ENCODE measurements at places on chromosomes 13 and 19.

GRCh38 chr19:46082728-46083050 is 41.8 kb downstream of the IGFL3 start:
- DNase-seq = no peak

DNA sequence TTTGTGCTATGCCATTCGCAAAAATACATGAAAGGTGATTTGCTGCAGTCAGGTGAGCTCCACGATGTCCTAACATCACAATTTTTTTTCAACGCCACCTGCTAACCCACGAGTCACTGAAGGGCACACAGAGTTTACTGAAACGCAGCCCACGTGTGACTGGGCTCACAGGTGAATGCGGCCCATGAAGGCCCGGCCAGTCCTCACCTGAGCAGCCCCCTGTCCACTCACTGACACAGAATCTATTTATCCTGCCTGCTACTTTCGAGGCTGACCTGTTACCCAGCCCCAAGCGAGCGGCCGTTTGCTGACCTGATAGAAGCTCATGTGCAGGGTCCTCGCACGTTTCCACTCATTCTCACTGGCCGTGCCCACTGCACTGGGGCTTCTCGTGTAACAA is 121.9 kb upstream of the SOX1 start:
- DNase-seq = no peak

DNA sequence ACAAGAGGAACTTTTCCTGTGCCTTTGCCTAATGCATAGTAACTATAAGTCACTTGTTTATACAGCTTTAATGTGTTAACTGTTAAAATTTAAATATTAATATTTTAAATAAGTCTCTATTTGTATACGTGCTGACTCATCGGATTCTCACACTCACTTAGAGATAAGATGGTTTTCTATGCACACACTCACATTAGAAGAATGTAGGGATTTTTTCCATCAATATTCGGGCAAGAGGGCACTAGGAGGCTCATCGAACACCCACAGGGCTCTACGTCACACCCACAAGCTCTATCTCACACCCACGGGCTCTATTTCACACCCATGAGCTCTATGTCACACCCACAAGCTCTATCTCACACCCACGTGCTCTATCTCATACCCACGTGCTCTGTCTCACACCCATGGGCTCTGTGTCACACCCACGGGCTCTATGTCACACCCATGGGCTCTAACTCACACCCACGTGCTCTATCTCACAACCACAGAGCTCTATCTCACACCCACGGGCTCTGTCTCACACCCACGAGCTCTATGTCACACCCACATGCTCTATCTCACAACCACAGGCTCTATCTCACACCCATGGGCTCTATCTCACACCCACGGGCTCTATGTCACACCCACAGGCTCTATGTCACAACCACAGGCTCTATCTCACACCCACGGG is 73.4 kb downstream of the COL4A2 start:
- DNase-seq = no peak

DNA sequence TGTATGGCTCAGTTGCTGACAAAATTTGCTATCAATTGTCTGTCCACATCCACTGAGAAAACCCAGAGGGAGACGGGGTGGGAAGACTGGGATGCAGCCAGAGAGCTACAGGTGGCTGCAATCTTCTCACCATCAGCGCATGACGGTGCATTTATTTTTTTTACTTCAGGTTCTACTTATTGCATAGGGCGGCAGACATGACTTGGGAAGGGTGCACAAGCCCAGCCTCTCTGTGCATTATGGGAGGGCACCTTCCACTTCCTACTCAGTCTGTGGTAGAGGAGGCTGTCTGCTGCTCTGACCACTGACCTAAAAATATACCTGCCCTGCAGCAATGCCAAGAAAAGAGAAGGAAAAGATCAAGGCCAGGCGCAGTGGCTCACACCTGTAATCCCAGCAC is 73.1 kb downstream of the ABCC4 start:
- DNase-seq = no peak

- DNase-seq = peak; percentile 35
Observed at GRCh38 chr13:46721054-46721453, 75.9 kb downstream of the ESD start.

DNA sequence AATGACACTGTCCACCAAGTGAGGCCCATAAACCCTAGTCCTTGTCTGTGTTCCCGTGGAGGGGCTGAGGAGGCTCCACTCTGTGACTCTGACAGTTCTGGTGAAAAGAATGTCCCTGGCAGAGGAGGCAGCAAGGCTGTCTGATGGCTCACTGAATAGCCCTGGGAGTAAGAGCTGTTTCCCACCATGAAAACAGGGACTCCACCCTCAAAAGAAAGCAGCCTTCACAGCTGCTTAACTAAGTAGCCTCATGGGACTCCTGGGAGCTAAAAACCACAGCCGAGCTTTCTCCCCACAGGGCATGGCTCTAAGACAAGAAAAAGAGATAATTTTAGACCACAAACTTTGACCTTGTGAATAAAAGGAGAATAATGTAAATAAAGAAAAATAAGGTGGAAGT is 135.1 kb upstream of the FRY start:
- peak; percentile 72 for DNase-seq

- DNase-seq = no peak
Observed at GRCh38 chr13:31067416-31068118, 94.1 kb downstream of the HSPH1 start.

- no peak for DNase-seq
Observed at GRCh38 chr19:3606690-3607289, at the start of gene TBXA2R. TBXA2R (minus strand) TSS chr19:3606875; CDS start chr19:3600634, 6,241 bp downstream.

DNA sequence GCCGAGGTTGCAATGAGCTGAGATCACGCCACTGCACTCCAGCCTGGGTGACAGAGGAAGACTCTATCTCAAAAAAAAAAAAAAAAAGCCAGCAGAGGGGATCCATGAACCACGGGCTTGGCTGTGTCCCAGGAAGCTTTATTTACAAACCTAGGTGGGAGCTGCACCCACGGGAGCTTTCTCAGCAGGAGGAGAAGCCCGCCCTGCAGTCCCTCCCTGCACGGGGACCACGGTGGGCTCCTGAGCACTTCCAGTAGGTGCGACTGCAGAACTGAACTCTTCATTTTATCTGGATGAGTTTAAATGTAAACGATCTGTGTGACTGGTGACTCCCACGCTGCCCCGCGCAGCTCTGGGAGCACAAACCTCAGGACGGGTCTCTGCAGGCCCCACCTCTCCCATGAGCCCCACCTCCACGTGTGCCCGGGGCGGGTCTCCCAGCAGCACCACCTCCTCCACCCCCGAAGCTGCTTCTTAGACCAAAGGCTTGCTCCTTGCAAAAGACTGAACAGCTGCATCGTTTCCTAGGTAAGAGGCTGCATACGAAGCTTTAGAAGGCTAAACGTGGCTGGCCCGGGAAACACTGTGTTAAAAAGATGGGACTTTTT is 66.4 kb downstream of the SPACA7 start:
- no peak for DNase-seq

All from smooth muscle cell of the brain vasculature (primary cell).